ENCODE measurements at places on chromosomes 2 and 18.

GRCh38 chr18:76823161-76823538 is 793 bp downstream of the ZNF236 start:
- no peak for DNase-seq

DNA sequence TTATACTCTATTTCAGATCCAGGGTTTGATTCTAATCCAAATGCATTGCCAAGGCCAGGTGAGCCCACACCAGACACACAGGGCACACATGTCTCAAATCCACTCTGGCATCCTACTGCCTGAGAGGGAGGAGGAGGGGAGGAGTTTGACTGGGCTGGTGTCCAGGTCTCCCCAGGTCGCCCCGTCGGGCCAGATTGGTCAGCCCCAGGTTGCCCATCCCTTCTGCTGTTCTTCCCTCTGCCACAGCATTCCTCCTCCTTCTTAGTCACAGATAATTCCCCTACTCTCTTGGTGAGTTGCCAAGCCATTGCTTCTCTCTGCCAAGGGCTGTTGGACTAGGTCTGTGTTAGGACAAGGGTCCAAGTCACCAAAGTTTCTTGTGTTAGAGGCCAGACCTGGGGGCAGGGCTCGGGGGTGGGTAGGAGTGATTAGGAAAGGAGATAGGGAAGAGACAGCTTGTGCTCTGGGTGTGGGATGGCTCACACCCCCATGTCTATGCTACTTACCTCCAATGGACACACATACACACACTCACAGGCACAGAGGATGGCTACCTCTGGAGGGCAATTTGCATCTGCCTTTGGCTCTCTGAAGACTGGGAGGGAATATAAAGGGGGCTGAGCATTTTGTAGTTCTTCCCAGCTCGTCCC is 2.5 kb upstream of the EGR4 start:
- DNase-seq = peak; percentile 88

DNA sequence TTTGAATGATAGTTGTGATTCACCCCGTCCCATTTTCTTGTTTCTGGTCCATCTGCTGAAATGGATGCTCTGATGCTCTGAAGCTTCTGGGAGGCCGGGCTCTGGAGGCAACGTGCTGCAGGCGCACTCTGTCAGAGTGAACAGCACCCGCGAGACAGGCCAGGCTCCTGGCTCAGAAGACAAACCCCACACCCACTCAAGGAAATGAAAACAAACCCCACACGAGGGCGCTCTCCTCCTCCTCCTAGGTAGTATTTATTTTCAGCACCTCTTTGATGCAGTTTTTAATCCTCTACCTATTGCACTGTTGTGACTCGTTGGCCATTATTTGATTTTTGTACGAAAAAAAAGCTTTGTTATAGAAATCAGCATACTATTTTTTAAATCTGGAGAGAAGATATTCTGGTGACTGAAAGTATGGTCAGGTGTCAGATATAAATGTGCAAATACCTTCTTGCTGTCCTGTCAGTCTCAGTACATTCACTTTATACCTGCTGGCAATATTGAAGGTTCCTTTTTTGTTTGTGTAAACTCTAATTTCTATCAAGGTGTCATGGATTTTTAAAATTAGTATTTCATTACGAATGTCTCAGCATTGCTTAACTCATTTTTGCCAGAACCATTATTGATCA is 10.3 kb upstream of the CHST10 start:
- peak; percentile 52 for DNase-seq

DNA sequence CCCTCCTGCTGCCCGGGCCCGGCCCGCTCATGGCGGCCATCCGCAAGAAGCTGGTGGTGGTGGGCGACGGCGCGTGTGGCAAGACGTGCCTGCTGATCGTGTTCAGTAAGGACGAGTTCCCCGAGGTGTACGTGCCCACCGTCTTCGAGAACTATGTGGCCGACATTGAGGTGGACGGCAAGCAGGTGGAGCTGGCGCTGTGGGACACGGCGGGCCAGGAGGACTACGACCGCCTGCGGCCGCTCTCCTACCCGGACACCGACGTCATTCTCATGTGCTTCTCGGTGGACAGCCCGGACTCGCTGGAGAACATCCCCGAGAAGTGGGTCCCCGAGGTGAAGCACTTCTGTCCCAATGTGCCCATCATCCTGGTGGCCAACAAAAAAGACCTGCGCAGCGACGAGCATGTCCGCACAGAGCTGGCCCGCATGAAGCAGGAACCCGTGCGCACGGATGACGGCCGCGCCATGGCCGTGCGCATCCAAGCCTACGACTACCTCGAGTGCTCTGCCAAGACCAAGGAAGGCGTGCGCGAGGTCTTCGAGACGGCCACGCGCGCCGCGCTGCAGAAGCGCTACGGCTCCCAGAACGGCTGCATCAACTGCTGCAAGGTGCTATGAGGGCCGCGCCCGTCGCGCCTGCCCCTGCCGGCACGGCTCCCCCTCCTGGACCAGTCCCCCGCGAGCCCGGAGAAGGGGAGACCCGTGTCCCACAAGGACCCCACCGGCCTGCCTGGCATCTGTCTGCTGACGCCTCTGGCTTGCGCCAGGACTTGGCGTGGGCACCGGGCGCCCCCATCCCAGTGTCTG is 767 bp downstream of the RHOB start:
- peak; percentile 76 for DNase-seq

DNA sequence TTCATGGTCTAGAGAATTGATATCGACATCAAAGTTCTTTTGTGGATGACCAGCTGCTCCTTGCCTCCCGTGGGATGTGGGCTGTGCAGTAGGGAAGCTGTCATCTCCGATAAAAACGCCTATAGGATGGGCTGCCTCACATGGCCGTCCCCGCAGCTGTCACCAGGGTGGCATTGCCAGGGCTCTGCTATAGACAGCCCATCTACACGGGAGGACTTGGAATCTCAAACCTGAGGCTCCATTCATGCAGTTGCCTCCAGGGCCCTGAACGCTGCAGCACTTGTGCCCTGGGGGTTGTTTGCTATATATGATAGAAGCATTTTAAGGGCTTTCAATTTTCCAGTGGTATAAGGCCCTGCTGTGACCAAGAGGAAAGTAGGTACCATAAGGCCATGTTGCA is 183.1 kb downstream of the MYCN start:
- DNase-seq = no peak

DNA sequence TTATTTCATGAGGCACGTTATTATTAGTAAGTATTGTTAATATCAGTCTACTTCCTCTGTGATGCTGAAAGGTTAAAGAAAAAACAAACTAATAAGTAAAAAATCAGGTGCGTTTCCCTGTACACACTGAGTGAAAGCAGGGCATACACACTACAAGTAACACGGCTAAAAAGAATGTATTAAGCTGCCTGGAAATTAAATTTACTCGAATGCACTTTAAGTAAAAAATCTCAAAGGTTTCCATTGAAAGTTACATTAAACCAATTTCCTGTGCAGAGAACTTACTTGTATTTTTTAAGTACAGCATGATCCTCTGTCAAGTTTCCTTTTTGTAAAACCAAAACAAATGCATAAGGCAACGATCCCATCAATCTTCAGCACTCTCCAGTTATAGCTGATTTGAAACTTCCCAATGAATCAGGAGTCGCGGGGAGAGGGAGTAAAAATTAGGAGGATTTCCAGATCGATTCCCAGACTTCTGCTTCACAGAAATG is 633 bp downstream of the BCL2 start:
- no peak for DNase-seq

- DNase-seq = no peak
Observed at GRCh38 chr2:46256563-46257142, 40.6 kb upstream of the EPAS1 start.

DNA sequence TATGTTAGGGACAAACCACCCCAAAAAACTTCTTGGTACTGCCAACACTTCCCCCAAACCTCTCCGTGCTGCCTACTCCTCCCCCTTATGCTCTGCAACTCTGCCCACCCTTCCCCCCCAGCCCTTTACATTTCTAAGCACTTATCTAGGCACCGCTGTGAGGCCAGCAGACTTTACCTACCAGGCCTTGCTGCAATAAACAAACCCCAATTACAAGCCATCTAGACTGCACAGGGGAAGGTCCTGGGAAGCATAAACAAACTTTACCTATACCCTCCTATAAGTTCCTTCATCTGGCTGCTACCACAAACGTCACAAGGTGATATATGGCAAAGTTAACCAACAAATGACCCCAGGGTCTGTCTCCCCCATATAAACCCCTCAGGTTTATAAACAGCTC is 259.4 kb upstream of the GULP1 start:
- DNase-seq = no peak

DNA sequence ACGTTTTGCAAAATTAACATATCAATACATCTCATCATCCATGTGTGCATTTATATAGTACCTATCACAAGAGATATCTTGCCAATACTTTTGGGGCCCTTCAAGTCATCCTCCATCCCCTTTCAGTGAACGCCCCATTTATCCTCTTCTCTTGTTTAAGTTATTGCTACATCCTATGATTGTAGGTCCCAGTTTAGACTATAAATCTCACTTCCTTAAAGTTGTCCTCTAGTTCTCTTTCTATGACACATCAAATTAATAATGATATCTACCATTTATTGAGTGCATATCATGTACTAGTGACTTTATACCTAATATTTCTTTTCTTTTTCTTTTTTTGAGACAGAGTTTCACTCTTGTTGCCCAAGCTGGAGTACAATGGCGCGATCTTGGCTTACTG is 28.8 kb upstream of the FBXO11 start:
- DNase-seq = no peak

DNA sequence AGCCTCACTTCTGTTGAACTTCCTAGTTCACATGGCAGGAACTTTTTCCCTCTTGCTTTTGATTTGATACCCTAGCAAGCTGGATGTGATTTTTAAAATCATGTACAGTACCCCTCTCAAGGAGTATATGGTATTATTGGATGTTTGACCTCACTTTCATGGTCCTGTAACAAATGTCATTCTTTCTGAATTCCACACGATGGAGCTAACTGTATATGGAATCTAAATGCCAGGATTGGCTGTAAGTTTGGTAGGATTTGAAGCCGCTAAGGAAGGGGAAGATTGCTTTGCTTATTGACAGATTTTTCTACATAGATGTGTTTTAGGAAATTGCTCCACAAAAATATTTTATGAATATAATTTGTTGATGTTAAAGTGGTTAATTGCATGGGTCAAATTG is 18.3 kb downstream of the MAIP1 start:
- peak; percentile 46 for DNase-seq

- DNase-seq = no peak
Observed at GRCh38 chr2:165617741-165618481, 148.4 kb downstream of the CSRNP3 start.

GRCh38 chr2:33229646-33230045 is 246.8 kb upstream of the RASGRP3 start:
- DNase-seq = no peak

DNA sequence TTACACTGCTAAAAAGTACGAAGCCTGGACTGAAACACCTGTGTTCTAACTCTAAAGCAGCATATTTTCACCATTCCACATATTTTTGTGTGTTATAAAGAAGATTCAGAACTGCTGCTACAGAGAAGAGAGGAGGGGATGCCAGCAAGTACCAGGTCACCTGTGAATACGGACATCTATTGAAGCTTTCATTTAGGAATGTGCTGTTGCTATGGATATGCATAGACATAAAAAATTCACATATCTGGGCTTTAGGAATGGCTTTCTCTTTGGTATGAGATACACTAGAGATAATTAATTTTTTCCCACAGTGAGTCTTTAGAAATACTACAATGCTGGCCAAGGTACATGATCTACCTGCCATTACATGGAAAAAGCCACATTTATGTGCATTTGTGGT is 238.5 kb downstream of the WDR7 start:
- no peak for DNase-seq

GRCh38 chr18:8938817-8939216 is 163.7 kb upstream of the NDUFV2 start:
- DNase-seq = no peak

DNA sequence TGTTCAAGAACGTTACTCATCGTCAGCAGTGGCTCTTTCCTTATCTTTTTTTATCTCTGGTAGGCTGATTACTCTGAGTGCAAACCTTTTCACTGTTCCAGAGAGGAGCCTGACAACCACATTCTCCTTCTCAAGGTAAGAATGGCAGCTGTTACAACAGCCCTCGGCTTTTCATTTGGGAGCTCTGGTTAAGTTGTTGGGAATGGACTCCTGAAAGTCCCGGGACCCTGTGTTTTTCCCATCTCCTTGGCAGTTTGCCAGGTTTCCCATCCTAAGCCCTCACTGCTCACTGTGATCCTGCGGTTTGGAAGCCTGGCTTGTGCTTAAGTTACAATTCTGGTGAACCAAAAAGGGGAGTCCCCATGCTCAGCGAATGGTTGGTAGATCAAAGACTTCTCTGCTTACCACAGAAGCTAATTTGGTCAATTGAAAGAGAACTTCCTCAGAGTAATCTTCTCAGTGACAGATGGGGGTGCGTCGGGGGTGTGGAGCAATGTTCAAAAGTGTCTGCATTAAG is 122.3 kb downstream of the LYPD6B start:
- no peak for DNase-seq

DNA sequence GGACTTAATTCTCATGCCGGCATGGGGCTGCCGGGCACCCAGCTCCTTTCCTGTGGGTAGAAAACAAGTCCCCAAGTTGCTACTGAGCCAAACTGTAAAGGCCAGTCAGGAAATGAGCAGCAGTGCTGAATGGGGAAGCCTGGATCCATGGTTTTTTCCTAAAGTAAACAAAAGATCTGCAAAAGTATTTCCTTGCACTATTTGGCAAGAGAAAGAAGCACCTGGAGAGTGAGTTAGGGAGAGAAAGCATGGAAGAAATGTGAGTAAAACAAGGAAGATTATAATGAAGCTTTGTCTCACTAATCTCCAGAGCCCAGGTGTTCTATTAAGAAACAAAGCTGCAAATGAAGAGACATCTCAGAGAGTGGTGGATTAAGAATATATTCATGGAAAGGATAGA is 117.6 kb downstream of the METTL8 start:
- DNase-seq = no peak

- DNase-seq = no peak
Observed at GRCh38 chr2:59182249-59182648, 941.1 kb upstream of the FANCL start.

- DNase-seq = no peak
Observed at GRCh38 chr2:234794866-234795265, 157.0 kb upstream of the SH3BP4 start.

DNA sequence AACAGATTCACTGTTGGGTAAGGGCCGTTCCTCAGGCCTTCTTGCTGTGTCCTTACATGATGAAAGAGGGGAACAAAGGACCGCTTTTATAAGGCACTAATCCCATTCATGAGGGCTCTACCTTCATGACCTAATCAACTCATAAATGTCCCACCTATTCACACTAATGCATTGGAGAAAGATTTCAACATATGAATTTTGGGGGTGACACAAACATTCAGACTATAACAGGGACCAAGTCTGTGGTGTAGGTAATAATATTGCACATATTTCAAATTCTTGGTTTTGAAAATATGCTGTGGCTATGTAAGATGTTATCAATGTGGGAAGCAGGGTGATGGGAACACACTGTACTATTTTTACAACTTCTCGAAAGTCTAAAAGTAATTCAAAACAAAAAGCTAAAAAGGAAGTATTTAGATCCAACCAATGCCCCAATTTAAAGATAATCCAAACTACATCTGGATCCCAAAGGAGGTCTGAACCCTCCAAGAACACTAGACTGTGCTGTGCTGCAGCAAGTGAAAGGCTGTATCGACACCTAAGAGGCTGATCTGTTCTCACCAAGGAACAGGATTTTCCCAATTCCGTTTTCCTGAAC is 82.4 kb upstream of the TGIF1 start:
- no peak for DNase-seq

- no peak for DNase-seq
Observed at GRCh38 chr2:105258835-105259350, 17.4 kb downstream of the GPR45 start.
